Stimulated activated CD4-positive, alpha-beta T cell treated with anti-CD3 and anti-CD28 coated beads, Interleukin-4, amount 100 ng/mL, for 4 hours (primary cell): ENCODE measurements at places on chromosomes 12 and 14.

GRCh38 chr14:98957211-98958047 lies 314.6 kb downstream of the BCL11B start:
- DNase-seq, result no peak

DNA sequence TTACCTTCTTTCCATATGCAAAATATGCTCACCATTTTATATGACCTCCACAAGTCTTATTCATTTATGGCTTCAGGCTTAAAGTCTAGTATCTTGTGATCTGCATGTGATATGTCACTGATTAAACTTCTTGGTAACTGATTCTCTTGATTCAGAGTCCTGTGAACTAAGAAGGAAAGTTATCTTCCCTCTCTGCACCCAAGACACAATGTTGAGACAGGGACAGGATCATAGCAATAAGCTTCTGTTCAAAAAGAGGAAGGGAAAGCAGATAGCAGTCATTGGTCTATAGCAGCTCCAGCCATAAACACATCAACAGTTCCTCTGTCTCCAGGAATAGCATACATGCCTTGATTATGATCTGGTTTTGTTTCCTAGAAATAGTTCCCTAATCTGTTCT lies 103.1 kb downstream of the UNC79 start:
- no peak for DNase-seq

GRCh38 chr12:89328151-89329030 lies 23.9 kb downstream of the DUSP6 start:
- DNase-seq, result no peak

DNA sequence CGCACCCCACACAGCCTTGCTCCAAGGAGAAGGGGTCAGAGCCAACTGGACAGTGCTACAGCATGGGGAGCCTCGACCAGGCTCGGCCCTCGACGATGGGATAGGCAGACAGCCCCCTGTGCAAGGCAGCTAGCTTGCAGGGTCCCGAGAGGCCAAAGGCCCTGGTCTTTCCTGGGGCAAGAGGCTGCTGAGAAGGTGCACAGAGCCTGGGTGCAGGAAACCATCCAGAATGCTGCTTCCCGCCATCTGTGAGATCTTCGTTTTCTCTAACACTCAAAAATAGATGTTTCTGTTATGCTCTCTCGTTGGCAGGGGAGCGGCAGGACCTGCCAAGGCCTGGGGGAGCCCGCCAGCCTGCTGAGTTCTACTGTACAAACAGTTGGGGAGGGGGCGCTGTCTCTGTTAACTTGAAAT lies 168.0 kb upstream of the RTL1 start:
- no peak for DNase-seq

DNA sequence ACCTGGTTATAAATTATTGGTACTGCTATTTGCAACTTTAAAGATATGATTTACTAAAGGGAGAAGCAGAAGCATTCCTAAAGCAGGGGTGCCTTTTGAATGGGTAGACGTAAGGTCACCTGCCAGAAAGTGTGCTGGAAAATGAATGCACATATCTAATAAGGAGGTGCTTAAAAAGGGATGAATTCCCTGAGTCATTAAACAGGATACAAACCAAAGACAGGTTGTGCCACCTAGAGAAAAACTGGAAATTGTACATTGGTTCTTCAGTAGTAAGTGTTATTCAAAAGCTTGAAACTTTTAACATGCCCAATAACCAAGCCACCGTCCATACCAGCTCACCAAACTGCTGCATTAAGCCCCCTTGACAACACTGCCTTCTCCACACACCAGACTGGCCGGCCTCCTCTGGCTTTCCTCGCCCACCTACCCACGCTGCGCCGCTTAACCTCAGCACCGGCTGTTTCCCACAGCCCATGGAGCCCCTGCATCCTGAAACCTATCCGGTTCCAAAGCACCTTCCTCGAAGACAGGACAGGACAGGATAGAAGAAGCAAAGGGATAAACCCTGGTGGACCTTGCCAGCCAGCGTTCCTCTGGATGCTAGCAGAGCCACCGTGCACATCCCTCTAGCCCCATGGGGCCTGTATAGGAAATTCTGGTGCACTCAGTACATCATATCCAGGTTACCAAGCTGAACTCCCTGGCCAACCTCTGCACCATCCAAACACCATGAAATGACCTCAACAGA lies 201.5 kb upstream of the CAND1 start:
- no peak for DNase-seq

DNA sequence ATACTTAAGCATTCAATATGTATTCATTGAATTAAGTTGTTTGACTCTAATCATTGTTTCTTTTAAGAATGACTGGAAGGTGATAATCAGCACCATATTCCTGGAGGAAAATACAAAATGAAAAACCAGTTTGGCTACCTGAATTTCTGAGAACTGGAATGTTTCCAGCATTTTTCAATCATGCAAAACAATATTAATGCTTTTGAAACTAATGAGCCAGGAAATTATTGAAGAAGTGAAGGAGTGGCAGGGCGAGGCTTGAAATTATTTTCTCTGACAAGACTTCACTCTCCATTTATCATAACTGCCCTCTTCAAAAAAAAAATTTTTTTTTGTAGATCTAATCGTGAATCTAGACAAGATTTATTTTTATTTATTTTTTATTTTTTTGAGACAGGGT lies 19.0 kb downstream of the TMEM19 start:
- DNase-seq, result no peak

DNA sequence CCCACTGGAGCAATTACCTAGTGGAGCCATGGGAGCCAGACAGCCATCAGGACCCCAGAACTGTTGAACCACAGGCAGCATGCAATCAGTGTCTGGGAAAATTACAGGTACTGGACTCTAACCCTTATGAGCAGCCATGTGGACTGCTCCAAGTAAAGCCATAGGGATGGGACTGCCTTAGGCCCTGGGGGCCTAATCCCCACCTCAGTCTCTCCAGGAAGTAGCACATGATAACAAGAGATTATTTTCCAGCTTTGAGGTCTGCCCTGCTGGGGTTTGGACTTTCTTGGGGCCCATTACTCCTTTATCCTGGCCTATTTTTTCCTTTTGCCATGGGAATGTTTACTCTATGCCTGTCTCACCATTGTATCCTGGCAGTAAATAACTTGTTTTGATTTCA lies 226.8 kb downstream of the AEBP2 start:
- DNase-seq, result no peak

DNA sequence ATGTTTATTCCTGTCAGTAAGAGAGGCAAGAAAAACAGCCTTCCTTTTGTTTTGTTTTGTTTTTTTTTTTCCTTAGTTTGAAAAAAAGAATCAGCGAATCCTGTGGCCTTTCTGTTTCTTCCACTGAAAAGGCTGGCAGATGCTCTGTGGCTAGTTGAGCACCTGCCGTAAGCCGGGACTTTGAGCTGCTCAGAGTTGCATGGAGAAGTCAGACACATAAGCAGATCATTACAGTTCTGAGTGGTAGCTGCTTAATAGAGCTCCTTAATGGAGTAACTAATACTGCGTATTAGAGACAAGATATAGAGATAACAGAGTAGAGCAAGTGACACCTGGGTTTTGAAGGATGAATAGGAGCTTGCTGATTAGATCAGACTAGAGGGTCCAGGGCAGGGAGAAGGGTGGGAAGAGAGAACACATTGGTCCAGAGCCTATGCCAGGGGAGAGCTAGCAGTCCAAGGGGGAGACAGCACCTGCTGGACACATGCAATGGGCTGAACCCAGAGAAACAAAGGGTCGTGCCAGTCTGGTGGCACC lies 129.4 kb downstream of the TSPAN9 start:
- DNase-seq, result no peak
